SK-MEL-5 (cell line): ENCODE measurements at places on chromosomes 7 and 10. TPM values are rescaled to one million over a fixed set of nuclear protein-coding genes. Genes with fewer than 3 reads are reported as not detected.

The DNAAF5 gene
- total RNA-seq: 71.2 and 71.7 TPM in 2 replicates

- peak; percentile 65 for DNase-seq
Measured at GRCh38 chr10:117137031-117137910, 799 bp downstream of the VAX1 start.

DNA sequence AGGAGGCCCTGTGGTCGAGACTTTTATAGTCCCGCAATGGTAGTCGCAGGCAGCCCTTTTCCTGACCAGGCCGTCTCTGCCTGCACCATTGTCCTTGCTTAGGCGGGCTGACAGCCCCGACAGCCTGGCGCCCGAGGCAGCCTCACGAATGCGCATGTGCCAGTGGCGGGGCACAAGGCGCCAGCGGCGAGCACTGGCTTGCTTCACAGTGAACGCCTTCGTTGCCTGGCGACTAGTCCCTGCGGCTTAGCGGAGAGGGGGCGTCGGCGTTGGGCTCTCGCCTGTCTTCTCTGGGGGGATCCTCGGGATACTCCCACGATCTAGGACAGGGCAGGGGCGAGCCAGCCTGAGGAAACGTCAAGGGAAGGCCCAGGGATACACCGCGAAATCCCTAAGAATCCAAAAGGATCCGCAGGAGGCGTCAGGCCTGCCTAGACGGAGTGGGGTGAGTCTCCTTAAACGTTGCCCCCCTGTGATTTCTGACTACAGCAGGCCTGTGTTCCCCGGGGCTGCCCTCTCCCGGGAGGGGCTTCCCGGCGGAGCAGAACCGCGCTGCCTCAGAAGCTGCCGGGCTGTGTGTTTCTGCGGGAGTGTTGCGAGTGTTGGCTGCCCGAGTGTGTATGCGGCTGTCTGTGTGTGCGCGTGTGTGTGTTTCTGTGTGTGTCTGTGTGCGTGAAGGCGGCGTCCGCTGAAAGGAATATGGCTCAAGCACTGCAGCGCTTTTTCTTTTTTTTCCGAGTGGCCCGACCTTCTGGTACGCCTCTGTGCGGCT, 20.5 kb upstream of the ZNF273 start:
- no peak for DNase-seq

GRCh38 chr7:2629746-2630681, 1.8 kb upstream of the TTYH3 start:
- DNase-seq: no peak

DNA sequence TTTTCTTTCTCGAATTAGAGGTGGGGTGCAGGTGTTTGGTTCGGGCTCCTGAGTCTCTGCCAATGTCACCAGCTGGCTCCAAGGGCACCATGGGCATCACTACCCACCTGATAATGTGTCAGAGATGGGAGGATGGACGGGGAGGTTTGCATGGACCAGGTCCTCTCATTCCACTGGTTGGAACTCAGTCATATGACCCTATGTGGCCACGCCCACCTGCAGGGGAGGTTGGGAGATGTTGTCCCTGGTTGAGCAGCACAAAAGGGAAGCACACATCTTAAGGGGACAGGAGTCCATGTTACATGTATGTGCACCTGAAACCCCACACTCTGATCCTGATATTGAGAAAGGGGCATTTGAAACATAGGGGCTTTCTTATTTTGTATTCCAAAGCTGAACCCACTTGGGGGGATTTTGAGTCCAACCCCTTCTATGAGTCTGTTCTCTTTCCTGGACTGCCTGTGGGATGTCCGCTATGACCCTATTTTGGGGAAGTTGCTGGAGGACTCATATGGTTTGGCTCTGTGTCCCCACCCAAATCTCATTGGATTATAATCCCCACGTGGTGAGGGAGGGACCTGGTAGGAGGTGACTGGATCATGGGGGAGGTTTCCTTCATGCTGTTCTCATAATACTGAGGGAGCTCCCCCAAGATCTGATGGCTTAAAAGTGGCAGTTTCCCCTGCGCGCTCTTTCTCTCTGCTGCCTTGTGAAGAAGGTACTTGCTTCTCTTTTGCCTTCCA, 66.9 kb upstream of the BAIAP2L1 start:
- DNase-seq: peak; percentile 17

DNA sequence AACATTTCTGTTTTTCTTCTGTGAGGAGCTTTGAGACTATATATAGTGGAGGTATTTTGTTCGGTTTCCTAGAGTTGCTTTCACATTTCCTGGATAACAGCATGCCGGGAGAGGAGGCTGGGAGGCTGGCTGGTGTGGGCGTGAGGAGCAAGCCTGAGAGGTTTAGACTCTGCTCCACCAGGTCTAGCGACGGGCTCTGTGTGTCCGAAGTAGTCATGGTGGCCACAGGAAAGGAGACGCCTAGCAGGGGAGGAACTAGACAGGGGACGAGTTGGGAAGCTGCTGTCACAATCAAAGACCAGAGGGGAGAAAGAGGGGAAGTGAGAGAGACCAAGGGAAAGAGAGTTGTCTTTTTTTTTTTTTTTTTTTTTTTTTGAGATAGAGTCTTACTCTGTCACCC, 19.6 kb downstream of the PTPRE start:
- DNase-seq: no peak

The MOGAT3 gene
- not detected in 2 replicates for total RNA-seq

DNA sequence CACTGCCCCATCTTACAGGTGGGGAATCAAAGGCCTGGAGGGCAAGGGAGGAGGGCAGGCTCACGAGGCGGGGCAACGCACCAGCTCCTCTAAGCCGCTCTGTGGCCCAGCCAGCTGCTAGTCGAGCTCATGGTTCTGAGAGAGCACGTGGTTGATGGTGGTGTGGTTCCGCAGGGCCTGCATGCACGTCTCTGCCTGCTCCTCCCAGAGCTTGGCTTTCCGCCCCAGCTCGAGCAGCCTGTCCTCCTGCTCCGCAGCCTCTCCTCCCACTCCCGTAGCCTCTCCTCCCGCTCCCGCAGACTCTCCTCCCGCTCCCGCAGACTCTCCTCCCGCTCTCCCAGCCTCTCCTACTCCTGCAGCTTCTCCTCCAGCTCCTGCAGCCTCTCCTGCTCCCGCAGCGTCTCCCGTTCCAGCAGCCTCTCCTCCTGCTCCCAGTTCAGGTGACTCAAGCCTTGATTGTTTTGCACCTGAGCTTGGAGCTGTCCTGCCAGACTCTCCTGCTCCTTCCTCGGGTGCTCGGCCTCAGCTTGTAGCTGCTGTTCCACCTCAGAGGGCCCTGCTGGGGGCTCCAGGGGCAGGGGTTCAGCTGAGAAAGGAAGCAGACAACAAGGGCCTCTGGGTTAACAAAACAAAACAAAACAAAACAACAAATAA, 19.1 kb upstream of the MTPAP start:
- no peak for DNase-seq

GRCh38 chr10:70560511-70560941, 42.0 kb downstream of the PRF1 start:
- DNase-seq: no peak

The NPY4R gene
- not detected in 2 replicates for total RNA-seq

DNA sequence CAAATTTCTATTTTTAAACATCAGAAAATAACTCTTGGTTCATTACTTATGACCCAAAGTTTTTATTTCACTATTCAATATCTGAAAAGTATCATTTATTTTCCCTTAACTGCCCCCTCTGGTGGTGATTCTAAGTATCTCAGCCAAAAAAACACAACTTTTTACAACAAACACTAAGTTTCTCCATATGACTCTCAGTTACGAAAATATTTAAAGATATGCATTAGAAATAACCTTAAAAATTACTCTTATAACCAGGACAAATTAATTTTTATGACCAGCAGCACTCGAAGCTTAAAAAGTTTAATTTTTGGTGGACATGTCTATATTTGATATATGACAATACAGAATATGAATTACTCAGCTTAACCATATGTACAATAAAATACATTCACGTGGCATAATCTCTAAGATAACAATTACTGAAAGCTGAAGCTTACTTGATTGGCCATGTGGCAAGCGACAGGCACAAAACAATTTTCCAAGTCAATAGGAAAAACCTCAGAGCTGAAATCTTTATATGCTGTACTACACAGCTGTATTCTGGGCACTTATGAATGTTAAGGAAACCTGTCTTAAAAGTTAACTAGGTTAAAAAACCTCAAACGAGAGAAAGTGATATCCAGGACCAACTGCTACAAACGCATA, 2.3 kb downstream of the HNRNPA2B1 start:
- peak; percentile 68 for DNase-seq

- no peak for DNase-seq
Measured at GRCh38 chr7:18499407-18500177, 4.0 kb downstream of the HDAC9 start.

The ATG9B gene
- 0.13 and 0.27 TPM in 2 replicates for total RNA-seq

- DNase-seq: no peak
Measured at GRCh38 chr10:608331-609261, 80.9 kb downstream of the DIP2C start.

GRCh38 chr7:4461531-4461930, 220.6 kb upstream of the FOXK1 start:
- no peak for DNase-seq

DNA sequence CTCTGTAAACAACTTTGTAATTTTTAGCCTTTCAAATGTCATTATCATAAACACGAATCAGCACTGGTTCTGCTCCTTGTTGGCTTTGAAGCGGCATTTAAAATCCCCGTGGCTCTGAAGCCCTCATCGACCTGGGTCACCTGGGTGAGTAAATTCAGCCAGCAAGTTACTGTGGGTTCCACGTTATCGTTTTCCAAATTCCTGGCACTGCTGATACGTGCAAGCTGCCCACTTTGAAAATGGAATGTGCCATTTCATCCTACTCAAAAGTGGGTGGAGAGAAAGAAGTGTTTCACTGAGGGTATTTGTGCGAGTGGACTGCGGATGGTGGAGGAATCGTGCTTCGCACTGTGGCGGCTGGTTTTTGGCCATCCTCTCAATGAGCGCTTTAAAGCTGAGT, 281.7 kb downstream of the KLF6 start:
- DNase-seq: no peak
